ENCODE measurements at places on chromosomes 12 and 14. TPM values are rescaled to one million over a fixed set of nuclear protein-coding genes. Genes with fewer than 3 reads are reported as not detected.

The CPNE6 gene
- not detected for total RNA-seq

The GPR84 gene
- 0.16 TPM for total RNA-seq

The FAM90A1 gene
- total RNA-seq, result 0.61 TPM

The CATSPERB gene
- total RNA-seq, result not detected

The ADAM20 gene
- 0.48 TPM for total RNA-seq

The EPYC gene
- total RNA-seq, result not detected

The TUBA1C gene
- 616 TPM for total RNA-seq

The WNT5B gene
- 0.64 TPM for total RNA-seq

The RIMBP2 gene
- total RNA-seq, result not detected

The HCAR2 gene
- not detected for total RNA-seq

The ZDHHC22 gene
- not detected for total RNA-seq

The GAS2L3 gene
- 22.0 TPM for total RNA-seq

The TAS2R7 gene
- total RNA-seq, result not detected
